ENCODE measurements at places on chromosomes 5 and 9.

GRCh38 chr5:150734579-150735384 is 24.0 kb downstream of the DCTN4 start:
- ATAC-seq: no peak

DNA sequence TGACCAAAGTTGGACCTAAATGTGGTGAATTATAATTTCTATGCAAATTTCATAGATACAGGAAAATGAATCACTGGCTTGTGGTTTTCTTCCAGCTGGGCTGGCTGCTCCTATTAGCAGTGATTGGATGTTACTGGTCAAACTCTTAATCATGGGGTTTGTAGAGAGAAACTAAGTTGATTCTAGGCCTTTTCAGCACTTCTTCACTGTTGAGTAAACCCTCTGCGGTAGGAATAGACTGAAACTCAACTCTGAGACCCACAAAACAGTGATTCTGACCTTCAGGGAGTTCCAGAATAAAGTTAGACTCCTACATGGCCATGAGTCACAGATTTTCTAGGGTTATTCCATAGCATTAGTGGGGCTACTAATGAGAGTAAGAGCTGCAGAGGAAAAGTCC is 47.9 kb upstream of the FKTN start:
- ATAC-seq: peak; percentile 35

DNA sequence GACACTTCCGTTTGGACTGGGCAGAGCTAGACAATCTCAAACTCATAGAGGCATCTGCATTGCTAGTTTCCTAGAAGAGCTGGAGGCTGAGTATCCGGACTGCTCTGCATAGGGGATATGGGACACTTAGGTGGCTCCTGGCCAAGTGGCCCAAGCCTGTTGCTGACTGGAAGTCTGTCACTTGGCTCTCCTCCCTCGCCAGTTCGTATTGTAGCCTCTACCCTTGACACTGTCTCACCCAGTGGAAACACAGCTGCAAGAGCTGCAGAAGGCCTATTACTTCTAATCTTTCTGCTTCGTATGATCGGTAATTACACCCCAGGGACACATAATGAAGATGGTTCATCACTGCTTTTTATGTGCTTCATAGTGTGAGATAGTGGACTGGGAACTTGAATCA is 34.7 kb downstream of the ITGA1 start:
- ATAC-seq: no peak

DNA sequence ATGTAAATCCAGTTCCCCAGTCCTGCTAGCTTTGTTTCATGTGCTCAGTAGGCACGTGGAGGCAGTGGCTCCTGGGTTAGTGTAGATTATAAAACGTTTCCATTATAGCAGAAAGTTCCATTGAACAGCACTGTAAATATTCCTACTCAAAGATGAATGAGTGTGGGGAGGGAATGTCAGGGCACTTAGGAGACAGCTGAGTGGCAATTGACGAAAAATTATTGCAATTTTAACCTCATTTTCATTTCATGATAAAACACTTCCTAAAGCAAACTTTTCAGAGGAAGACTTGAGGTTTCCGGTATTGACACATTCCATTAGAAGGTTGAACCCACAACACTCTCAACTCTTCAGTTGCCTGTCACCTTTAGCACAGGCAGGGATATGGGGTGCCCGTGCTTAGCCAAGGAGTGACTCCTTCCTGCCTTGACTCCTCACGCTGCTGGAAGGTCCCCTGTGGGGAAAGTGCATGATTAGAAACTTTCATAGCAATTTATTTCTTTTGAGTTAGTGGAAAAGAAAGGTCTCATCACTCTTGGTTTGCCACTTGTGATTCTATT is 41.2 kb downstream of the SLC46A2 start:
- ATAC-seq: no peak

GRCh38 chr9:91162784-91163443 is 198.8 kb downstream of the AUH start:
- ATAC-seq: no peak

DNA sequence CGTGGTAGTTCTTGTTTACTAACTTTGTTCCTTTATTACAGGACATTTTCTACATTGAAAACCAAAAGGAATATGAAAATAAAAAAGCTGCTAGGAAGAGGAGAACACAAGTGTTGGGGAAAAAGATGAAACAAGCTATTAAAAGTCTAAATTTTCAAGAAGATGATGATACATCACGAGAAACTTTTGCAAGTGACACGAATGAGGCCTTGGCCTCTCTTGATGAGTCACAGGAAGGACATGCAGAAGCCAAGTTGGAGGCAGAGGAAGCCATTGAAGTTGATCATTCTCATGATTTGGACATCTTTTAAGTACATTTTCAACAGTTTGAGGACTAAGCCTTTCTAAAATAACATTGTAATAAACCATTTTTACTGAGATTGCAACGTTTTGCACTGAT is 23.8 kb downstream of the PHAX start:
- ATAC-seq: peak; percentile 80

GRCh38 chr5:150538007-150538917 is 30.3 kb downstream of the NDST1 start:
- ATAC-seq: no peak

- ATAC-seq: no peak
Observed at GRCh38 chr9:93260263-93261066, 76.5 kb downstream of the WNK2 start.

- ATAC-seq: no peak
Observed at GRCh38 chr5:144464306-144464705, 293.6 kb downstream of the KCTD16 start.

- ATAC-seq: no peak
Observed at GRCh38 chr9:93864032-93864431, 91.1 kb downstream of the BARX1 start.

GRCh38 chr9:111604054-111604615 is 4.7 kb upstream of the PTGR1 start:
- no peak for ATAC-seq

- ATAC-seq: no peak
Observed at GRCh38 chr9:100394032-100394695, 32.8 kb upstream of the MSANTD3 start.

- ATAC-seq: no peak
Observed at GRCh38 chr5:126492939-126493338, 69.7 kb downstream of the GRAMD2B start.

Measured in SK-N-SH treated with all-trans-retinoic acid at 6 μM for 48 hours (cell line).